SJSA1 (cell line): ENCODE measurements at places on chromosomes 12 and 14.

DNA sequence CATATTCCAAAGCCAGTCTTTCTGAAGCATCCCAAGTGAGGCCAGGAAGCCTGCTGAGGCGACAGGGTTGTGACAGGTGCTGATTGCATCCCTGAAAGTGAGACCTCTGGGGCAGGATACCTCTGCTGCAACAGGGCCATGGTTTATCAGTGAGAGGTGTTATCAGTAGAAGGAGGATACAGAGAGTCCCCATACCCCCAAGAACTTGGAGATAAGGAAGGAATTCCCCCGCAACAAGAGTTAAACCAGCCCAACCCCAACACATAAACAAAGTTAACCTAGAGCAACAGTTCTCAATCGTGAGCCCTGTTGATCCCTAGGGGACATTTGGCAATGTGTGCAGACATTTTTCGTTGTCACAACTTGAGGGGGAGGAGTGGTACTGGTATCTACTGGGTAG lies 233.1 kb upstream of the NOS1 start:
- no peak for DNase-seq

GRCh38 chr12:9169979-9170634 lies 38.1 kb downstream of the PZP start:
- DNase-seq: no peak

DNA sequence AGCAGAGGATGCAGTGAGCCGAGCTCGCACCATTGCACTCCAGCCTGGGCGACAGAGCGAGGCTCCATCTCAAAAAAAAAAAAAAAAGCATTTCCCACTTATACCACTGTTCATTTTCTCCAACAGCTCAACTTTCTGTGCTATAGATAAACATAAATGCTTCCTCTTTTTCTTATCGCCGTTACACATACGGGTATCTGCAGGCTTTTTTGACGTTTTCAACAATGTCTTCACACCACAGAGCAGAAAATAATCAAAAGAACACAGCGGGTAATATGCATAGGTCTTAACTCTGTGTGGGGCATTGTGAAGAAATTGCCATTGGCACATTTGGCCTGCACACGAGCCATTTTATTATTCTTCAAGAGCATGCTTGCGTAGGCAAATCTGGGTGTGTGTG lies 86.4 kb downstream of the CAPZA3 start:
- no peak for DNase-seq

- no peak for DNase-seq
These were observed 2.0 kb downstream of the GARIN6 start for GRCh38 chr12:99649551-99649950.

GRCh38 chr12:124391340-124392261 lies 96.7 kb downstream of the RFLNA start:
- peak; percentile 60 for DNase-seq

DNA sequence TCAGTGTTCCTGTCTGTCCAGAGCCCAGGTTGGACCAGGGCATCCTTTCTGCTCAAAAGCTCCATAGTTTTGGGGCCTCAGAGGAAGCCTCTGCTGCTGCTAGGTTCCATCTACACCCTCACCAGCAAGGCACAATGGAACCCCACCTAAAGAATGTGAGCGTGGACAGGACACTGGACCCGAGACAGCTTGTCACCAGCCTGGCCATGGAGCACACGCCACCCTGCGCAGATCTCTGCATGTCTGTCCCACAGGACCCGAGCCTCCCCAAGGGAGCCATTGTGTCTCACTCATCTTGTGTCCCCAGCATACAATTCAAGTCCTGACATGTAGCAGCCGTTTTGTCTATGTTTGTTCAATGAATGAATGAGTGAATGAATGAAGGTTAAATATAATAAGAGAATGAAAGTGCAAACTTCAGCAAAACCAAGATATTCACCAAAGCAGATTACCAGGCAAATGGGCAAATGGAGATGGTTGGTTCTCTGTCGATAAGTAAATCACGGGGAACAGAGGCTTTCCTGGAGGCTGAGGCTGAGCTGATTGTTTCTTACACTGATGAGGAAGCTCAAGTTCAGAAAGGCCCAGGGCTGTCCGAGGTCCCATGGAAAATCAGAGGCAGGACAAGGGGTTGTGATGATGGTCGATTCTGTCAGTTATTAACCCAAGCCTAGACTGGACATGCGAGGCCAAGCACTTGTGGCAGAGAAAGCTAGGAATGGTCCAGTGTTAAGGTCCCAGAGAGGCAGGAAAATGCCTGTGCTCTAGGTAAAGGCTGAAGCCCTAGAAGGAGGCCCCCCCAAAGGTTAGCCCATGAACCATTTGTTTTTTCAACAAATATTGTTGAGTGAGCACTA lies 27.0 kb downstream of the SERPINA3 start:
- no peak for DNase-seq

DNA sequence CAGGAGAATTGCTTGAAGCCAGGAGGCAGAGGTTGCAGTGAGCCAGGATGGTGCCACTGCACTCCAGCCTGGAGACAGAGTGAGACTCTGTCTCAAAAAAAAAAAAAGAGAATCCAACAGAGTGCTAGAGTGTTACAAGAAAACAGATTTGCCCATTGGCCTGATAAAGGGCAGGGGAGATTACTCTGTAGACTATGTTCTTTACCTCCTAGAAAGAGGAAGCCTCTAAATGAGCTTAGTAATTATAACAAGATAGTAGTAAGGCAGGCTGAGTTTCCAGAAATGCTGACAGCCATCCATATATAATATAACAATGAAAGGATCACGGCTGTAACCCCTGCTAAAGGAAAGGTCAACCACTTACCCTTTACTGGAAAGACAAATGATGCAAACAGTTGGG lies 24.4 kb downstream of the AK7 start:
- no peak for DNase-seq

GRCh38 chr14:61475316-61475715 lies 153.9 kb downstream of the PRKCH start:
- DNase-seq: no peak

DNA sequence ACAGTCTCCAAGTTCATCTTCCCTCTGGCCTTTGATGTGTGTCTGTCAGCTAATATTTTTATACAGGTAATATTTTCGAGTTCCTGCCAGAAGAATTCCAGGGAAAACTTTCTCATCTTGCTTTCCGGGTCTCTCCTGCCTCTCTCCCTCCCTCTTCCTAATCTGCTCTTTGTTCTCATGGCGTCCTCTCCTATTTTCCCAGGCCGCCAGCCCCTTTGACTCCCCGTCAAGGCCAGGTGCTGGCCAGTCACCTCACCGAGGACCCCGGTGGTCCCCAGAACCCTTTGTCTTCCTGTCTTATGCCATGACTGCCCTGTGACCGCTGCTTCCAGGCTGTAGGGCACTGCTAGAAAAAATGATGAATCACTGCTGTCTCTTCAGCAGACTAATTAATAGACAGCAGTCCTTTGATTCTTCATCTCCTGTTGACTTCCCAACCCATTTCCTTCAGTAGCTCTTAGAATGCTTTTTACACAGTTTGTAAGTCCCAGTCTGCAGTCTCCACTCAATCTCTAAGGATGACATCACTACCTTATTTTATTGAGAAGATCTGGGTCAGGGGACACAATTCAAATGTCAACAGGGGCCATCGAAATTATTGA lies 40.7 kb downstream of the PPFIBP1 start:
- no peak for DNase-seq

GRCh38 chr14:49578141-49578540 lies 8.0 kb downstream of the RPS29 start:
- no peak for DNase-seq

GRCh38 chr14:100588671-100589070 lies 1.5 kb upstream of the BEGAIN start:
- no peak for DNase-seq

DNA sequence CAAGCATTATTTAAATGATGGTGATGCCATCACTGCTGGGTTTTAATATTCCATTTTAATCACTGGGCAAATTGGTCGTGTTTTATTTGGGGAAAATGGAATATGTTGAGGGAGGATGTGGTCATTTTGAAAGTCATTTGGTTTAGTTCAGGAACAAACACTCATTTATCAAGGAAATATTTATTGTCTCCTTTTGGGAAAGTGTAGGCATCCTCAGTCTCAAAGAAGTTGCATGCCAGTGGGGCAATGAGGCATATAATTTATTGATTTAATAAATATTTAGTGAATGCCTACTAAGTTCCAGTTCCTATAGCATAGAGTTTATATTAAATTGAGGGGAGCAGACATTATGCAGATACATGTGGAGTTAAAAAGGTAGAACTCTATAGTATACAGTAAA lies 134.3 kb downstream of the NPAS3 start:
- DNase-seq: no peak

DNA sequence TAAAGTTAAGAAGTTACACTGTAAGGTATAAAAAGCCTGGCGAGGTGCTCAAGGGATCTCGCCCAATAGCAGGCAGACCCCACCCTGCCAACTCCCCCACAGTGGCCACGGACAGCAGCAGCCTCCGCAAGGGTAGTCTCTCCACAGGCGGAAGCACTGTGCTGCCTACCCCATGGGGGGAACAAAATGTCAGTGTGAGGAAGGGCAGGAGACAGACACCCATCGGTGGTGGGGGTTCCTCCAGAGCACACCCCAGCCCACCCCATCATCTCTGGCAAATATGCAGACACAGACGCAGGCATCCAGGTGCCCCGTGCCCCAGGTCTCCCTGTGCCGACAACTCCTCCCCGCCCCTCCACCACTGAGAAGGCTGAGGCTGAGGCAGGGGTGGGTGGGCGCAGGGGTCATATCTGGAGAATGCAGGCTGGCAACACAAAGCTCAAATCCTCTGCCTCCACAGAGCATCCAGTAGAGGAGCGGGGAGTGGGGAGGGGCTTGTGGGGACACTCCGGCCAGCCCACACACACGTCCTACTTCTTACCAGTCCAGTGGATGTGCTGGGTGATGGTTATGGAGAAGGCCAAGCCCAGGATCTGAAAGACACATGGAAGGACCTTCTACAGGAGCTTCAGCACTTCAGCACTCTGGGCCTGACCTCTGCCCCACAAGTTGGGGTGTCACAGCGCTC lies 68.3 kb upstream of the DDX11 start:
- DNase-seq: no peak

- no peak for DNase-seq
These were observed 199.7 kb upstream of the HMGA2 start for GRCh38 chr12:65624554-65625086.

GRCh38 chr12:4607056-4607455 lies 41.8 kb downstream of the AKAP3 start:
- DNase-seq: no peak

DNA sequence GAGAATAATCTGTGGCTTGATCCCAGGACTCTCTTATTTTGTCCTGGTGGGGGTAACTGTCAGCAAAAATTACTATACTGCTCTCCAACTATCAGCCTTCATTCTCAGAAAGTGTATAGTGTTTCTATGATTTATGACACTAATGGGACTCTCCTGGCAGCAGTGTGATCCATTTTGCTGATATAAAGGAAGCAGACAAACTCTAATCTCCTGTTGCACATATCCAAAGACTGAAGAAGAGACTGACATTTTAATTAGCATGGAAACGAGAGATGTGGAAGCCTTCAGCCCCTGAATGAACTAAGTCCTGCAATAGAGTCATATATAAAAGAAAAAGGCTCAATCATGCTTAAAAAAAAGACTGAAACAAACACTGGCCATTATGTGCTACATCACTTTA lies 127.8 kb upstream of the SSTR1 start:
- no peak for DNase-seq

GRCh38 chr12:103846415-103846814 lies 5.4 kb upstream of the NT5DC3 start:
- DNase-seq: no peak

DNA sequence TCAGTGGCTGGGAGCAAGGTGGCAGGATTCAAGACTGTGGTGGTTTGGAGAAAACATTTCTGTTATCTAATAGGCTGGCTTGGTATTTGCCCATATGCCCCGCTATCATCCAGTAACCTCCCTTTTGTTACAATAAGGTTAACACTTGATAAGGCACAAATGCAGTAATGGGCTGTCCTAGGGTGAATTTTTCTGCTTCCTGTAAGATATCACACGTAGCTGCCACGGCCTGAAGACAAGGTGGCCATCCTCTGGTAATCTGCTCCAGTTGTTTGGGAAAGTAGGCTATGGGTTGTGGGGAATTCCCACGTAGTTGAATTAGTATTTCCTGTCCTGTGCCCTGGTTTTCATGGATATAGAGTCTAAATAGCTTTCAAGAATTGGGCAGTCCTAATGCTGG lies 23.1 kb downstream of the ANG start:
- no peak for DNase-seq

DNA sequence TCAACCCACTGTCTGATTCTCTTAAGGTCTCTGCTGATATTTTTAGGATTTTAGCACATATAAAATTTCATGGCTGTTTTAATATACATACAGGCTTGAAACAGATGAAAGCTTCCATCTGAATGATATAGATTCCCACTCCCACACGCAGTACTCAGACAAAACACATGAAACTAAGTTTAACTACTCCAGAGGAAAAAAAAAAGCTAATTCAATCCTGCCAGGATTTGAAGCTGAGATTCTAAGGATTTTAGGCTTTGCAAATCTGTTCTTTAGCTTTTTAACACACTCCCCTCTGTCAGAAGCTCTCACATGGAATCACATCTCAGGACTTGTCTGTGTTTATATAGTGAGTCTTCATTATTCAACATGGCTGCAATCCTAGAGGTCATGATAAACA lies 217.3 kb downstream of the BCAT1 start:
- DNase-seq: no peak

- DNase-seq: peak; percentile 97
These were observed 20.9 kb upstream of the APPL2 start for GRCh38 chr12:105256921-105257320.

DNA sequence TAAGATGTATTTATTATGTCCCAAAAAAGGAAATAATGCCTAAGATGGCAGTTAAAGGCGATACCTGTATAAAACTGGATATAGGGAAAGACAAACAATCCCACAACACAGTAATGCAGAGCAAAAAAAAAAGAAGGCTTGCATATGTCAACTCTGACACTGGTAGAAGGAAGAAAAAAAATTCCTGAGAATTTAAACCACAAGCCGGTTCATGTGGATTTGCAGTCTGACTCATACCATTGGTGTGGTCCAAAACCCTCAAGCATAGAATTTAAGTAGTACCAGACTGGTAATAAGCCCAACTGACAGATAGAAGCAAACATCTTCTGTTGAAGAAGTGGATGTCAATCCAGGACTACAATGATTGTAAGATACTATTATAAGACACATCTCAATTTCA lies 7.2 kb downstream of the DNAI7 start:
- DNase-seq: peak; percentile 62

- DNase-seq: no peak
These were observed 3.6 kb downstream of the CMA1 start for GRCh38 chr14:24504425-24504950.

GRCh38 chr12:94149781-94150239 lies 1.4 kb downstream of the PLXNC1 start:
- no peak for DNase-seq

GRCh38 chr12:98727196-98727595 lies 82.1 kb downstream of the APAF1 start:
- DNase-seq: no peak

DNA sequence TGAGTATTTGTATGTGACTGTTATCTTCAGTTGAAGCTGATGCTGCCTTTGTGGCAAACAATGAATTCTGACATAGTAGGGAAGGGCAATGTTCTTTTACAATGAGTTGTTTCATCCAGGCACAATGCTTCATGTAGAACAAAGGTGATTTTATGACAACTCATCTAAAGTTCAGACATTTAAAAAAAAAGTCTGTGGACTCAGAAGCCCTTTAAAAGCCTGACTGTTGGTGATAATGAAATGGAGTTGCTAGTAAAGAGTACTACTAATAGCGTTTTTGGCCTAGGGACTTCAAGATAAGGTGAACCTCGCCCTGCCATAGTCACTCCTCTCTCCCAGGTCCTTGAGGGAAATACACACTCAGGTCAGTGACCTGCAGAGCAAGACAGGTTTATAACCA lies 105.1 kb downstream of the AKAP6 start:
- DNase-seq: no peak

- no peak for DNase-seq
These were observed 24.0 kb downstream of the RHOJ start for GRCh38 chr14:63228217-63228616.

- no peak for DNase-seq
These were observed 8.4 kb upstream of the CIT start for GRCh38 chr12:119885549-119885948.
